ENCODE measurements at places on chromosomes 12 and 14.

DNA sequence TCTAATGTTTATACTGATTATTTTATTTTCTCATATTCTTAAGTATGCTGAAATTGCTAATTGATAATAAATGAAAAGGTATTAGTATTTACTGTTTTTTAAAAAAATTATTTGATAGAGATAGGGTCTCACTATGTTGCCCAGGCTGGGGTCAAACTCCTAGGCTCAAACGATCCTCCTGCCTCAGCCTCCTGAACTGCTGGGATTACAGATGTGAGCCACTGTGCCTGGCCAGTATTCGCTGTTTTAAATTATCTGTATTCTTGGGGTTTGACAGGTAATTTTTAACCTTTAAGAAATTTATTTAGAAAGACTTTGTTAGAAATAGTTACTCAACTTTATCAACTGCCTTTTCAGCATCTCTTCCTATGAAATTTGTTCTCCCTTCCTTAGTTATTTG, 32.2 kb downstream of the RAN start:
- no peak for DNase-seq

DNA sequence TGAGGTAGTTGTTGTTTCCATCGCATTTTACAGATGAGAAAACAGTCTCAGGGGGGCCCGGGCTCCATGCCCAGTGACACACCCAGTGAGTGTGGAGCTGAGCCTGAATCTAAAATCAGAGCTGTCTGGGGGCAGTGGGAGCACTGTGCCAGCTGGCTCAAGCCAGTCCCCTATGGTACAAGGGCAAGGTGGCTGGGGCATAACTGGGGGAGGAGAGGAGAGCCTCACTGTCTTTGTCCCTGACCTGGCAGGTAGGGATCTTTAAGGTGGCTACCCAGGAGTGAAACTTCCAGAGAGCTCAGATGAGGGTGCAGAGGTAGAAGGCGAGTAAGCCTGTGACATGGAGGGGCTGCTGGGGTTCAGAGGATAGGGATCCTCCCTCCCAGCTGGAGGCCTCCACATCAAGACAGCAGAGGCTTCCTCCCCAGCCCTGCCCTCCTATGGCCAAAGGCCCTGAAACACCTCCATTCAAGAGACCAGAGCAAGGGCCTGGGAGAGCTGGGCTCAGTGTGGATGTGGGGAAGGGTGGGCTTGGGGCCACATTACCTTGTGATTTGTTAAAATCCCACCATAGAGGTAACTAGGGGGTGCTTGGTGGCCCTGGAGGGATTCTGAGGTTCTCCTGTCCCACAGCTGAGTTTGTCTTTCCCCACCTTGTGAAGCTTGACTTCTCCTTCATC, 33.1 kb downstream of the ASCL4 start:
- no peak for DNase-seq

- no peak for DNase-seq
Measured at GRCh38 chr14:68448252-68448902, 344.5 kb downstream of the ZFP36L1 start.

DNA sequence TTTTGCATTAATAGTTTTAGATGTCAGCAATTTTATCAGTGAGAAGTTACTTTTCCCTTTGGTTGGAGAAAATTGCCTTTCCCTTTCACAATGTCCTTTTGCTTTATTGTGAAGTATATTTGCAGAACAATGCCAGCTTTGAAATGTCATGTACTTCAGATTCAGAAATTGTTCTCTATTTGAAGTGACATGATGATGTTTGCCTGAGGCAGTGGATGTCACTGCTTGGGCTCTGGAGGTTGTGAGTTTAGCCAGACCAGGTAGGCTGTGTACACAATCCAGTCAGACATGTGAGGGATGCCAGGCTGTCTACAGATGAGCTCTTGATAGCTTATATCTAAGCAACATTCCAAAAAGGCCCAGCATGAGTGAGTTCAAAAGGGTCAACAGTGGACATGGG, 451.9 kb upstream of the FBXO33 start:
- no peak for DNase-seq

GRCh38 chr14:76760331-76761135, 735 bp upstream of the VASH1 start:
- DNase-seq: no peak

GRCh38 chr14:56490379-56490778, 89.2 kb upstream of the TMEM260 start:
- peak; percentile 13 for DNase-seq

DNA sequence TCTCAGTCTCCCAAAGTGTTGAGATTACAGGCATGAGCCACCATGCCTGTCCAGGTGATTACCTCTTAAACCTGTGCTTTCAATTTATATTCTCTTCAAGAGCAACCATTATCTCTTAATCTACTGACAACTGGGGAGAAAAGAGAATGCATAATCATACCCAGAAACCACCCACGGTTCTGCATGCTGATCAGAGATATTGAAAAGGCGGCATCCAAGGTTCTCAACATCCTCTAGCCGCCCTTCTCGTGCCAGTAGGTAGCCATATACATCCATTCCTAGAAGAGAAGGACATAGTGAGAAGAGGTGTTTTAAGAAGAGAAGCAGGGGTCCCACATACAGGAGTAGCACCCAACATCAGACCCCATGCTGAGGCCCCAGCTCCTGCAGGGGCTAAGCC, 20.8 kb downstream of the ANAPC7 start:
- DNase-seq: no peak

DNA sequence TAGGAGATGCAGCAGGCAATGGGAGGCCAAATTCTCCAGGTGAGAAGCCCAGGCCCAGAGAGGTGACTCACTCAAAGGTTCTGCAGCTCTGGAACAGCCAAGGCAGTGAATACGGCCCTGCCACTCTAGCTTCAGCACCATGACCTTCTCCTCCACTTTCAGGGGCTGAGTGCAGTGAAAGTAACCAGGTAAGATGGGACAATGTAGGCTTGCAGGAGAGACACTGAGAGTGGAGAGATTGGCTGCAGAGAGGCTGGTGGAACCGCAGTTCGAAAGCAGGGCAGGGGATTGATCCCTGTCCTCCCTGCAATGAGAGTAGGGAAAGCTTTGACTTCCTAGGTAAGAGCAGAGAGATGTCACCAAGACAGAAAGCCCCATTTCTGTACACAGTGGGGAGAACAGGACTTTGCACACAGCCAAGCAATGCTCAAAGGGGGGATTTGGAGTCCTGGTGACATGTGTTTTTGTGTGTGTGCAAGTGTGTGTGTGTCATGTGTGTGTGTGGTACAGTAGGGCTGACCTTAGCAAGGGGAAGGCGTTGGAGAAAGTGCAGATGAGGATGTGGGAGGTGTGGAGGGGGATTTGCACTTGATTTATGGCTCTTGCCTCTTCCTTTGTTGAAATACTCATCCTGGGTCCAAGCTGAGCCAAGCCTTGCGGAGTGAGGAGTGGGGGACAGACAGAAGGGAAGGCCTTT, 12.7 kb downstream of the DHRS2 start:
- no peak for DNase-seq

GRCh38 chr12:112005419-112006395, 7.3 kb downstream of the TMEM116 start:
- no peak for DNase-seq

DNA sequence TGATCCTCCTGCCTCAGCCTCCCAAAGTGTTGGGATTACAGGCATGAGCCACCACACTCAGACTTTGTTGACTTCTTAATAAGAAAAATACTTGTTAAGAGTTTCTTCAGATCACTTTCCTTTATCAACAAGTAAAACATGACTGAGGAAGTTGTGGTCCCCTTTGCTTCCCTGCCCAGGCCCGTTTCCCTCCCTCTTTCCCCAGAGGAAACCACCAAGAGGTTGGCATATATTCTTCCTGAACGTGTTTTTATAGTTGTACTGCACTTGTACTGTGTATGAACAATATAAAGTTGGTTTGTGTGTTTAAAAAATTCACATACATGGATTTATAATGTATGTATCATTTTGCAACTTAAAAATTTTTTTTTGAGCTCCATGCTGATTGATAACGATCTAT, 28.4 kb downstream of the PTPN11 start:
- no peak for DNase-seq

DNA sequence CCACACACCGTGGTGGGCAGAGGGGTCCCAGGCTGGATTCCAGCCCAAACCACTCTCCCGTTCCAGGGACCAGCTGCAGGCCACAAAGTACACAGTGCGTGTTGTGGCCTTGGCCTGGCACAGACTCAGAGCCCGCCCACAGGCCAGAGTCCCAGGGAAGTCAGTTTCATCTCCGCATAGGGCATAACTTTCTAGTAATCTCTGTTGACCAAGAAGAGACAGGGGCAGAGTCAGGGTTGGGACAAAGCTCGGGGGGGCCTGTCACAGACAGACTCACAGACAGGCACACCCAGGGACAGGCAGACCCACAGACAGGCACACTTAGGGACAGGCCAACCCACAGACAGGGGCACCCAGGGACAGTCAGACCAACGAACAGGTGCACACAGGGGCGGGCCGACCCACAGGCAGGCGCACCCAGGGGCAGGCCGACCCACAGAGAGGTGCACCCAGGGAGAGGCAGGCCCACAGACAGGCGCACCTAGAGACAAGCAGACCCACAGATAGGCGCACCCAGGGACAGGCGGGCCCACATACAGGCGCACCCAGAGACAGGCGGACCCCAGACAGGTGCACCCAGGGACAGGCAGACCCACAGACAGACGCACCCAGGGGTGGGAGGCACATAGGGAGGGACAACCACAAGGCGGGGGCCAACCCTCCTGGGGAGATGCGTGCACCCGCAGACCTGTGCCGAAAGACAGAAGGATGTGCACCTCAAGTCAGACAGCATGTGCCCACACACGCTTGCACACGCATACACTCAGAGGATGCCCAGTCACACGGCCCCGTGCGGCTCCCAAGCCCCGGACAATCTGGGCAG, 323.3 kb upstream of the RTL1 start:
- no peak for DNase-seq

DNA sequence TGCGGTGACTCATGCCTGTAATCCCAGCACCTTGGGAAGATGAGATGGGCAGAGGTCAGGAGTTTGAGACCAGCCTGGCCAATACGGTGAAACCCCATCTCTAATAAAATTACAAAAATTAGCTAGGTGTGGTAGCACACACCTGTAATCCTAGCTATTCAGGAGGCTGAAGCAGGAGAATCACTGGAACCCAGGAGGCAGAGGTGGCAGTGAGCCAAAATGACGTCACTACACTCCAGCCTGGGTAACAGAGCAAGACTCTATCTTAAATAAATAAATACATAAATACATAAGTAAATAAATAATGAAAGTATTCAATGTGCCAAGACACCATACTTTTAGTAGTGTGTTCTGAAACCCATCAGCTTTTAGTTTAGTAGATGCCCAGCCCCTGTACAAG, 308.1 kb upstream of the FLRT2 start:
- DNase-seq: no peak

DNA sequence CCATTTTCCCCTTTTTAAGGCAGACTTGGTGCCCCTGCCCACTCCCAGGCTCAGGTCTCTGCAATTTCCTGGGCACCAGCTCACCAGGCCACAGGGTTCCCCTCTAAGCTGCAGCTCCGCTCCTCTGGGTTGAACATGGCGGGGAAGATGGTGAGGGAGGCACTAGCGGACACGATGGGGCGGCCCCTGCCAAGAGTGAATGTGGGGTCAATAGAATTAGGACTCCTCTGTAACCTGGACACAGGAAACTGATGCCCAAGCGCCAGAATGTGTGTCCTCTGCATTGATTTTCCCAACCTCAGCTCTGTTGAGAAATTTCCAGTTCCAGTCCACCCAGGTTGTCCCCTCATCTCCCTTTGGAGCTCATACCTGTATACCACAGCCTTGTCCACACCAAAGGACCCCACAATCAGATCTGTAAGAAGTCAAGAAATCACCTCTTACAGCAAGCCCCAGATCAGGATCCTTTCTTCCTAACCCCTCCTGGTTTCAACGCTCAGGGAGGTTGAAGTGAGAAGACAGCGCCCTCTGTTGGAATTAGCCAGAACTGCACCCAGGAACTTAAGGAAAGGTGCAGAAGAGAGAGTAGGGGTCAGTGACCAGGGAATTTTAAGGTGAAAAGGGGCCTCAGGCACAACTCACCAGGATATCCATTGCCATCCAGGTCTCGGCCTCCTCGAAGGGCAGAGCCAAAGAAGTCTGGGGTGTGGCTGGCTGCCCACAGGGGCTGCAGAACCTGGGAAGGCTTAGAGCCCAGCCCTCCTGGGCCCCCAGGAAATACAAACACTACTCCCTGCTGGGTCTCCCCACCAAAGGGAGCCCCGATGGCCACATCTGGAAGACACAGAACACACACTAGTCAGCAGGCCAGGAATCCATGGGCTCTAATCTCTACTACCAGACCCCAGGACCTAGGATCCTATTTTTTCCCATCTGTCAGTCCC, 14.7 kb downstream of the ITGA5 start:
- peak; percentile 57 for DNase-seq

- DNase-seq: no peak
Measured at GRCh38 chr12:68861890-68862289, 53.9 kb downstream of the MDM2 start.

GRCh38 chr12:48454667-48455066, 17.7 kb upstream of the ANP32D start:
- peak; percentile 3 for DNase-seq

DNA sequence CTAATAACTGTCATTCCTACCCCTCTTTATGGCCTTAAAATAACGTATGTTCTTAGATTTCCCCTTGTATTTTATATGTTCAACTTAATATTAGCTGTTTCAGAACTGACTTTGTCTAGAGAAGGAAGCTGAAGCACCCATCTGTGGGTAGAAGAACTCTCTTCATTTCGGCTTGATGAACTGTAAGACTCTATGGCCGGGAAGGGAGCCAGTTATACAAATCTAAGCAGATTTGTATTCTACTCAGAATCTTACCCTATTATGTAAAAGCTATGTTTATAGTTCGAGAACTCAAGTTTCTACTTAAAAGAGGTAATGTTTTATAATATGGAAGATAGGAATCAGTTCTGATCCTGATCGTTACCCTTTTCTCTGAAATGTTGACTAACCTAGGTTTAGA, 390.9 kb upstream of the PRICKLE1 start:
- DNase-seq: no peak

- DNase-seq: no peak
Measured at GRCh38 chr14:104550340-104550860, 29.2 kb upstream of the C14orf180 start.

DNA sequence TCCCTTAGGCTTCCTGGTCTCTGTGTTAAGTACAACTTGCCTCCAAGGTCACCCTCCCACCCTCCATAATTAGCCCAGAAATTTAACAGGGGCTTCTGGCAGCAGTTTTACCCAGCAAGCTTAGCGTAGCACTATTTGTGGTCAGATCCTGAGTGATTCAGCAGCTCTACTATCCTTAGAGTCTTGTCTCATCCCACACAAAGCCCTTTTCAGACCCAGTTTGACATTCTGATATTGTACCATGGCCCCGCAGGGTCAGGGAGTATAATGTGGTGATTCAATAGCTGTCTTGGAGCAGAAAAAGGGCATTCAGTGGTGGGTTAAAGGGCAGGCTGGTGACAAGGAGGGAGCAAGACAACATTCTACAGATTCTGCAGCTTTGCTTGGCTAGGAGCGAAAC, 153.8 kb upstream of the DDHD1 start:
- DNase-seq: no peak

DNA sequence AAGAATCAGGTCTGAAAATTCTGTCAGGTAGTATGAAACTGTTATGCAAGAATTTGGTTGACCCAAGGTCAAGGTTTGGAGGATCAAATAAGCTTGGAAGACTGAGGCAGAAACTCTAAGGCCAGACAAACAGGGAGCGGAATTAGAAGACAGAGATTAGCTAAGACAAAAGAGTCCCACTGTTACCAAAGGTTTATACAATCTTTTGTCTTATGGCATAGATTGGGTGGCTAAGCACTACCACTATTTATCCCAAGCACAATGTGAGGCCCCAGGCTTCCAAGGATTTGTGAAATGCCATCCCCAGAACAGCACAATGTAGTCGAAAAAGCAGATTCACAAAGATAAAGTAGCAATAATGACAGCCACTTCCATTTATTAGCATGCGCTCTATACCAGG, 311.2 kb downstream of the SEC23A start:
- no peak for DNase-seq

- DNase-seq: no peak
Measured at GRCh38 chr14:20350282-20350681, 6.8 kb downstream of the PARP2 start.
